ENCODE measurements at places on chromosomes 13 and 19. TPM values are rescaled to one million over a fixed set of nuclear protein-coding genes. Genes with fewer than 3 reads are reported as not detected.

Gene NKPD1
- 0.17 TPM for total RNA-seq

Gene STK11
- total RNA-seq, result 52.8 TPM

DNA sequence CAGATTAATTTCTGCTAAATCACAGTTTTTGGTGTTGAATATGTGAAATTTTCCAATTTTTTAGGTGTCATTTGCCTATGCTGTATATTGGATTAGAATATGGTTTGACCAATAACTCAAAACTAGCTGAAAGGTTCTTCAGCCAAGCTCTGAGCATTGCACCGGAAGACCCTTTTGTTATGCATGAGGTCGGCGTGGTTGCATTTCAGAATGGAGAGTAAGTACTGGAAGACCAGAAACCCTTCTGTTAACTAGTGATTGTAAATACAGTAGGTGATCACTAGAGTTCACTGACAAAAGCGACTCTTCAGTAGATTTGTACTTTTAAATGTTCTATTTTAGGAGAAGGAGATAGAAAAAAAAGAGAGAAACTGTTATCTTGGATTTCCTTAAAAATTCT lies 22.3 kb downstream of the CDC16 start:
- H3K36me3 ChIP-seq, result peaks cover 62% of the 10 kb centered on the region
- H3K4me1 ChIP-seq, result no peaks in the 10 kb centered on the region
- no peaks in the 10 kb centered on the region for H3K27me3 ChIP-seq
- no peak overlapping the region for H3K27ac ChIP-seq
- H3K4me3 ChIP-seq, result no peak overlapping the region

- H3K27me3 ChIP-seq, result no peaks in the 10 kb centered on the region
- no peak overlapping the region for H3K4me3 ChIP-seq
Observed at GRCh38 chr19:16949496-16950023, 60.8 kb downstream of the F2RL3 start.

- H3K27me3 ChIP-seq, result no peaks in the 10 kb centered on the region
- peak overlapping the region; percentile 76 for H3K27ac ChIP-seq
- peak overlapping the region; percentile 95 for H3K4me3 ChIP-seq
- H3K4me1 ChIP-seq, result peaks cover 42% of the 10 kb centered on the region
Observed at GRCh38 chr19:4638317-4638716, 999 bp upstream of the TNFAIP8L1 start.

GRCh38 chr13:44088991-44089413 lies 209.3 kb downstream of the LACC1 start:
- H3K4me3 ChIP-seq, result no peak overlapping the region
- no peak for DNase-seq
- H3K4me1 ChIP-seq, result no peaks in the 10 kb centered on the region
- H3K36me3 ChIP-seq, result no peaks in the 10 kb centered on the region

- no peaks in the 10 kb centered on the region for H3K27me3 ChIP-seq
- no peak overlapping the region for H3K27ac ChIP-seq
- no peak for DNase-seq
Observed at GRCh38 chr13:46804391-46804815, 7.4 kb upstream of the ESD start.

GRCh38 chr19:6264803-6265202 lies 15.0 kb downstream of the MLLT1 start:
- H3K4me3 ChIP-seq, result no peak overlapping the region
- H3K27me3 ChIP-seq, result no peaks in the 10 kb centered on the region
- H3K36me3 ChIP-seq, result peaks cover 41% of the 10 kb centered on the region
- H3K4me1 ChIP-seq, result peaks cover 75% of the 10 kb centered on the region

DNA sequence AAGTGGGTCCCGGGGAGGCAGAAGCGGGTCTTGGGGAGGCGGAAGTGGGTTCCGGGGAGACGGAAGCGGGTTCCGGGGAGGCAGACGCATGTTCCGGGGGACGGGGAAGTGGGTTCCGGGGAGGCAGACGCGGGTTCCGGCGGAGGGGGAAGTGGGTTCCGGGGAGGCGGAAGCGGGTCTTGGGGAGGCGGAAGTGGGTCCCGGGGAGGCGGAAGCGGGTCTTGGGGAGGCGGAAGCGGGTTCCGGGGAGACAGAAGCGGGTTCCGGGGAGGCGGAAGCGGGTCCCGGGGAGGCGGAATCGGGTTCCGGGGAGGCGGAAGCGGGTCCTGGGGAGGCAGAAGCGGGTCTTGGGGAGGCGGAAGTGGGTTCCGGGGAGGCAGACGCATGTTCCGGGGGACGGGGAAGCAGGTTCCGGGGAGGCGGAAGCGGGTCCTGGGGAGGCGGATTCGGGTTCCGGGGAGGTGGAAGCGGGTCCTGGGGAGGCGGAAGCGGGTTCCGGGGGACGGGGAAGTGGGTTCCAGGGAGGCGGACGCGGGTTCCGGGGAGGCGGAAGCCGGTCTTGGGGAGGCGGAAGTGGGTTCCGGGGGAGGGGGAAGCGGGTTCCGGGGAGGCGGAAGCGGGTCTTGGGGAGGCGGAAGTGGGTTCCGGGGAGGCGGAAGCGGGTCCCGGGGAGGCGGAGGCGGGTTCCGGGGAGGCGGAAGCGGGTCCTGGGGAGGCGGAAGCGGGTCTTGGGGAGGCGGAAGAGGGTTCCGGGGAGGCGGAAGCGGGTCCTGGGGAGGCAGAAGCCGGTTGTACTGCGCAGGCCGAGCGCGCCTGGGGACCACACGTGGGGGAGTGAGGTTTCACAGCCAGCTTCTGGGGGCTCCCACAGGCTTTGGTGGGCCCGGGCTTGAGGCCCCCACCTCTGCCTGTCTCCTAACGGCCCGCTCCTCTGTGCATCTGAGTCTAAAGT lies 2.5 kb downstream of the SHC2 start:
- peaks cover 21% of the 10 kb centered on the region for H3K27me3 ChIP-seq
- peaks cover 18% of the 10 kb centered on the region for H3K4me1 ChIP-seq
- H3K27ac ChIP-seq, result no peak overlapping the region
- peaks cover 8% of the 10 kb centered on the region for H3K36me3 ChIP-seq

DNA sequence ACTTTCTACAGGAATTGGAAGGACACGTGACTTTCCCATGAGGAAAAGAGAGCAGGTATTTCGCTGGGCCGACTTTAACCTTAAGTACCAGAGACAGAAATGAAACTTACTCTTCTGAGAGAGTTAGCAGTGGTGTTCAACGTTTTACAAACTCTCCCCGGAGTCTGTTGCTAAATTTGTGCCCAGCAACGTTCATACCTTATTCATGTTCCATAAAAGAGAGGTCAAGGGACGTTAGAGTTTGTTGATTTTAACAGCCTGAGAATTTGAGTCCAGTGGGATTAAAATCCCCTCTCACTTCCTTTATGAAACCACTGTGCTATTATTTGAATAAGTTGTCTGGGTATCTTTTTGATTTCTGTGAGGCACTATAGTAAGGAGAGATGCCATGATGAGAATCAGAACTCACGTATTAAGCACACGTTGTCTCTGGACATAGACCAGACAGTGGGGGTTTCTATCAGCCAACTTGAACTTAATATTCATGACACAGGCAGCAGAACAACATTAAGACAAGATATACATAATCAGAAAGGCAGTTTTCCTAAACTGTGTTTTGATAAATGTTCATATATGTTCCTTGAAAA lies 33.4 kb downstream of the SPRY2 start:
- DNase-seq, result no peak
- H3K27me3 ChIP-seq, result no peaks in the 10 kb centered on the region
- peaks cover 8% of the 10 kb centered on the region for H3K4me1 ChIP-seq

- H3K36me3 ChIP-seq, result no peaks in the 10 kb centered on the region
- peaks cover 14% of the 10 kb centered on the region for H3K4me1 ChIP-seq
- H3K27ac ChIP-seq, result no peak overlapping the region
- no peak overlapping the region for H3K4me3 ChIP-seq
- DNase-seq, result no peak
- H3K27me3 ChIP-seq, result no peaks in the 10 kb centered on the region
Observed at GRCh38 chr13:50422181-50423148, 407.2 kb downstream of the KCNRG start.

DNA sequence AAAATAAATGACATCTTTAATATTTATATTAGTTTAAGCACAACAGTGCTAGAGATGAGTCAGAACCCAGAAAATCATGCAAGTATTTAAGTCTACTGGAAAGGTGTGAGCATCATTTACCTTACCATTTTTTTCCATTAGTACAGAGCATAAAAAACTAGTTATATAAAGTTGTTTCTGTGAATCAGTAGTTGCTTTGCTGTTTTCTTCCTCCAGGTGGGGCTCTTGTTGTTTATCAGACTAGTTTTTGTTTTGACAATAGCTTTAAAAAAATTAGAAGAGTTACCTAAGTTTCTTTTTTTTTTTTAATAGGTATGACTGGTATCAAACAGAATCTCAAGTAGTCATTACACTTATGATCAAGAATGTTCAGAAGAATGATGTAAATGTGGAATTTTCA lies 12.7 kb downstream of the SUGT1 start:
- H3K36me3 ChIP-seq, result peaks cover 41% of the 10 kb centered on the region
- no peak overlapping the region for H3K27ac ChIP-seq
- H3K27me3 ChIP-seq, result no peaks in the 10 kb centered on the region

GRCh38 chr13:110347535-110348308 lies 40.6 kb downstream of the COL4A2 start:
- peaks cover 69% of the 10 kb centered on the region for H3K4me1 ChIP-seq
- DNase-seq, result no peak
- no peaks in the 10 kb centered on the region for H3K36me3 ChIP-seq
- H3K27me3 ChIP-seq, result no peaks in the 10 kb centered on the region
- H3K4me3 ChIP-seq, result no peak overlapping the region
- peak overlapping the region; percentile 48 for H3K27ac ChIP-seq

DNA sequence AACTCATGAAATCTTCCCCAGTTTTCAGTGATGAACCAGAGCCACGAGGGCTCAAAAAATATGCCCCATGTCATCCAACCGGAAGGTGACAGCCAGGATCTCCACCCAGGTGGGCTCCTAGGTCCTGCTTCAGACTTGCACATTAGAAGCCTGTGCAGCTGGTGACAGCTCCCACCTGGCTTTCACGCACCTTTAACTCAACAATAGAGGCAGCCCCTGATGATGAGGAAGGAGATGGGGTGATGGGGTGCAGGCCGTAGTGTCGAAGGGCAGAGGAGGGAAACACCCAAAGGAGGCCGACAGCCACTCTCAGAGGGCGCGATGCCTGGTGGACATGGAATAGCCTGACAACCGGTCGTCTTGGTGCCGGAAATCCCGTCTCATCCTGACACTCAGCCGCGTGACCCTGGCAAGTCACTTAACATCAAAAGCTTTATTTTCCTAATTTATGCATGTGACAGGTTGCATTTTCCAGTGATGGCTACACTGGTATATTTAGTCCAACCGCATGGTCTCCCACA lies 118.0 kb downstream of the SOX1 start:
- no peak overlapping the region for H3K4me3 ChIP-seq
- no peaks in the 10 kb centered on the region for H3K36me3 ChIP-seq
- H3K27me3 ChIP-seq, result no peaks in the 10 kb centered on the region
- H3K27ac ChIP-seq, result no peak overlapping the region
- peaks cover 8% of the 10 kb centered on the region for H3K4me1 ChIP-seq

GRCh38 chr19:48194041-48194843 lies 23.8 kb downstream of the ZSWIM9 start:
- no peak overlapping the region for H3K4me3 ChIP-seq
- H3K36me3 ChIP-seq, result no peaks in the 10 kb centered on the region
- peaks cover 15% of the 10 kb centered on the region for H3K4me1 ChIP-seq
- no peaks in the 10 kb centered on the region for H3K27me3 ChIP-seq

GRCh38 chr13:20077086-20077485 lies 83.8 kb downstream of the GJA3 start:
- H3K27ac ChIP-seq, result no peak overlapping the region
- no peak for DNase-seq
- H3K4me1 ChIP-seq, result no peaks in the 10 kb centered on the region
- H3K27me3 ChIP-seq, result no peaks in the 10 kb centered on the region
- no peak overlapping the region for H3K4me3 ChIP-seq

DNA sequence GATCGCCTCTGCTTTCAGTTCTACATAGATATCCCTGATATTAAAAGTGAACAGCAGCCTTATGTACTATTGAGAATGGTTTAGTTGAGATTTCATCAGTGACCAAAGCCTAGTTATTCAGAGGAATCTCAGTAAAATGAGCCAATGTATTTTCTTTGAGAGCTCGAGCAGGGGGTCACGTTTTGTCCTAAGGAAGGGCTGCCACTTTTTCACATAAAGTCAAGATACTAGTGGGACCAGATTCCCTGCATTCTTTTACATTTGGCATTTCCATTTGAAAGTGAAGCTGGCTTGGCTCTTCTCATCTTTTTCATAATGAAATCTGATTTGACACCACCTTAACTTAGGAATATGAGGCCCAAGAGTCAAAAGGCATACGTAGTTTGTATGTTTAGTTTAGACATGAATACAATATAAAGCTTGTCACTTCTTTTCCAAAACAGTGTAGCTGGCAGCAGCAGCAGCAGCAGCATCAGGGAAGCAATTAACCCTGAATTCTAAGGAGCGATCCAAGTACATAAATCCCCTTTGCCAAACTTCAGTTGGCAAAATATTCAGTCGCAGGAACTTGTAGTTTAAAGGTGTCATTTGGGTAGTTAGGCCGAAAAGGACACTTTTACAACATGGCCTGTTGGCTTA lies 1752.2 kb upstream of the PCDH20 start:
- no peak overlapping the region for H3K27ac ChIP-seq
- H3K4me1 ChIP-seq, result no peaks in the 10 kb centered on the region
- H3K4me3 ChIP-seq, result no peak overlapping the region
- no peaks in the 10 kb centered on the region for H3K27me3 ChIP-seq
- H3K36me3 ChIP-seq, result no peaks in the 10 kb centered on the region

DNA sequence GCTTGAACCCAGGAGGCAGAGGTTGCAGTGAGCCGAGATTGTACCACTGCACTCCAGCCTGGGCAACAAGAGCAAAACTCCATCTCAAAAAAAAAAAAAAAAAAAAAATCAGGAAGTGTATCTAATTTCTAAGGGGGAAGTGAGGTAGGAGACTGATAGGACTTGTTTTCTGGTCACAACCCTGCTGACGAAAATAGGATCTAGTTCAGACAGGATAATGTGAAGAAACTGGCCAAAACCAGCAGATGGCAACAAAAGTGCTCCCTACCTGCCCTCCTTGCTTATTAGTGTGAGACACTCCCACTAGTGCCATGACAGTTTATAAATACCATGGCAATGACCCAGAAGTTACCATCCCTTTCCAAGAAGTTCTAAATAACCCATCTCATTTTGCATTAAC lies 36.0 kb upstream of the KPNA3 start:
- no peak overlapping the region for H3K27ac ChIP-seq
- DNase-seq, result no peak
- H3K4me3 ChIP-seq, result no peak overlapping the region
- H3K36me3 ChIP-seq, result no peaks in the 10 kb centered on the region

- H3K27ac ChIP-seq, result no peak overlapping the region
- H3K27me3 ChIP-seq, result no peaks in the 10 kb centered on the region
- DNase-seq, result no peak
- no peak overlapping the region for H3K4me3 ChIP-seq
Observed at GRCh38 chr19:13537454-13537853, 31.2 kb upstream of the CACNA1A start.

DNA sequence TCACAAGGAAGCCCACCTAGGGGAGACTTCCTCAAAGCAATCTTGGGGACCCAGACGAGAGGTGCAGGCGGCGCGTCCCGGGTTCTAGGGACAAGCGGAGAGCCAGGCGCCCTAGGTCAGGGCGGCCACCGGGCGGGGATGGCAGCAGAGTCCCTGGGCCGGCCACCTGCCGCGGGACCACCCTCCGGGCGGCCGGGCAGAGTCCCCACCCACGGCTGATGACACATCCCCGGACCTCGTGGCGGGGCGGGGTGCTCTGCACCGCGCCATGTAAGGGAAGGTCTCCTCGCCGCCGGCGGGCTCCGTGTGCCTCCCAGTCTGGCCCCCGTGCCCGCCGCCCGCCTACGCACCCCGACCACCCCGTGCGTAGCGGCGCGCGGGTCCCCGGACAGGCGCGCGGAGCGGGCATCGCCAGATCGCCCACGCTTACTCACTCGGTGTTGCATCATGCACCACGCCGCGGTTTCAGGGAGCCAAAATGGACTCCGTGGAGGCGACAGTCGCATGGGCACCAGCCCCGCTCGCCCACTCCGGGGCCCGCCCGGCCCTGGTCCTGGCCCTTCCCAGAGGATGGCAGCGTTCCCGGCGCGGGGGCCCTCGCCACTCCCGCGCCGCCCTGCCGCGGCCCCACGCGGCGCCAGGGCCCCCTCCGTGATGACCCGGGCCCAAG lies 643 bp downstream of the SLC7A1 start:
- no peaks in the 10 kb centered on the region for H3K4me1 ChIP-seq
- H3K4me3 ChIP-seq, result peak overlapping the region; percentile 79
